Upper lobe of right lung (tissue), 1 donor: ENCODE measurements at places on chromosomes 5 and 9. TPM values are rescaled to one million over a fixed set of nuclear protein-coding genes. Genes with fewer than 3 reads are reported as not detected.

DNA sequence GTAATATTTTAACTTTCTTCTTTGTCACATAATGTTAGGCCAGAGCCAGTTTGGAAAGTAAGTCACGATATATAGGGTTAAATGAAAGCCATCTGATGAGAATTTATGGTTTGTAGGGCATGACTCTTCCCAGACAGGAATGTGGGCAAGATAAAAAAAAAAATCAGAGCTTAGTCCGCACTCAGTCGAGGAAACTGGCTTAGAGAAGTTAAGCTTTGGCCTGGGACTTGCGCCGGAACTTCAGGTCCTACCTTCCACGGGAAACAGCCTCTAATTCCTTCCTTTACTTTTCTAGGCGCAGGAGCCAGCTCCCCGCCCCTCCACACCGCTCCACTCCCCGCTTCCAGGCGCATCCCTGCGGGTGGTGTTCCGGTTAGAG is 475 bp downstream of the DDX31 start:
- no peak for DNase-seq
- H3K4me3 ChIP-seq: peak overlapping the region; percentile 98
- no peaks in the 10 kb centered on the region for H3K36me3 ChIP-seq
- no peaks in the 10 kb centered on the region for H3K27me3 ChIP-seq
- H3K4me1 ChIP-seq: peaks cover 30% of the 10 kb centered on the region
- peak overlapping the region; percentile 97 for H3K27ac ChIP-seq

DNA sequence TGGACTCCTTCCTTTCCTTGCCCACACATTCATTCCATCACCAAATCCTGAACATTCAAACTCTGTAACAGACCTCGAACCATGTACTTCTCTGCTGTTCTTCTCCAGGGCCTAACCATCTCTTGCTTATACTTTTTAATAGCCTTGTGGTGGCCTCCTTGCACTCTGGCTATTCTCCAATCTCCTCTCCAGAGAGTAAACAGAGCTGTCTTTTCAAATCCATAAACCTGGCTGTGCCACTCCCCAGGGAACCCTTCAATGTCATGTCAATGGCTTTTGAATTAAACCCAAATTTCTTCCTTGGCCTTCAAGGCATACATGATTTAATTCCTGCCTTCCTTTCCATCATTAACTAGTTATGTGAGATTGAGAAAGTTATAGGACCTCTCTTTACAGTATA is 277.6 kb upstream of the EFNA5 start:
- DNase-seq: no peak
- H3K27me3 ChIP-seq: no peaks in the 10 kb centered on the region
- H3K36me3 ChIP-seq: no peaks in the 10 kb centered on the region
- no peak overlapping the region for H3K27ac ChIP-seq
- no peaks in the 10 kb centered on the region for H3K4me1 ChIP-seq
- no peak overlapping the region for H3K4me3 ChIP-seq

DNA sequence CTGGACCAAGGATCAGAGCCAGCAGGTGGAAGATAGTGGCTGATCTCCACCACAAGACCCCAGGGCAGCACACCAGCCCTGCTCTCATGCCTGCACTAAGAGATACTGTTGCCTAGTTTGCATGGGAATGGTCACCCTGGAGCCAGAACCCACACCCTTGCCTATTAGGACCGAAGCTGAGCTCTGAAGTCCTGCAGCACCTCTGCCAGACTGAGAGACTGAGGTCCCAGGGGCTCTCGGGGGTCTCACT is 11.3 kb downstream of the ACSL6 start:
- H3K36me3 ChIP-seq: no peaks in the 10 kb centered on the region
- DNase-seq: peak; percentile 27
- H3K27ac ChIP-seq: no peak overlapping the region
- no peaks in the 10 kb centered on the region for H3K27me3 ChIP-seq

DNA sequence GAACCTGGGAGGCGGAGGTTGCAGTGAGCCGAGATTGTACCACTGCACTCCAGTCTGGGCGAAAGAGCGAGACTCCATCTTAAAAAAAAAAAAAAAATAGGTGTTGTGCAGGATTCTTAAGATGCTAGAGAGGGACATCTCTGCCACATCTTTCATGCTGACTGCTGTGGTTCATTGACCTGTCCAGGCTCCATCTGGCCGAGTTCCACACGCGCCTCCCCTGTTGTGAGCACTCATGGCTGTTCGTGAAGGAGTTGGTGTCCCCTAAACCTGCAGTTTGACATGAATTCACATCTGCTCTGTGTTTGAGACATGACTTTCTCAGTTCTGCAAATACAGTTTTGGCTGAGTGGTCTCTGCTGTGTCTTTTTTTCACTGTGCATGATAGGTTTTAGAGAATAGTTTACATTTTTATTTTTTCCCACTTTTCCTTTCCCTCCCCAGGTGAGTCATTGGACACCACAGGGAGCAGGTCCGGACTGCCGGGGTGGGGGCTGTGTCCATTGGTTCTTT is 5.3 kb downstream of the NXNL2 start:
- H3K4me3 ChIP-seq: no peak overlapping the region
- peaks cover 12% of the 10 kb centered on the region for H3K27me3 ChIP-seq
- H3K36me3 ChIP-seq: no peaks in the 10 kb centered on the region
- H3K4me1 ChIP-seq: peaks cover 11% of the 10 kb centered on the region
- DNase-seq: no peak
- no peak overlapping the region for H3K27ac ChIP-seq

RMND5B gene
- total RNA-seq: 44.7 TPM

SPINK7 gene
- not detected for total RNA-seq

DNA sequence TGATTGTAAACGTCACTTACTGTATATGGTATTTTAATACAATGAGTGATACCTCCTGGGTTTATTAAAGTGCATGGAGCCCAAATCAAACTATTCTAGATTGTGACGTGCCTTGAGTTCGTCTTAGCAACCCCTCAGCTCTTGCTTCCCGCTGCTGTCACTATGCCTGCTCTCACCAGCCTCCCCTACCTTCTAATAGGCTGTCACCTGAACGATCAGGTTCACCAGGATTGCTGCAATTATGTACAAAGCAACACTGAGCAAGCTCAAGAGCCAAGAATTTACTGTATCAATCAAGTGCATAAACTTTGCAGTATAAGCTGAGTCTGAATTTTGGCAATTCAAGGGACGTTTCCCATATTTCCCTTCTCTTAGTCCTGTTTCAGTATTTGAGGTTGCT is 3.0 kb downstream of the LECT2 start:
- no peaks in the 10 kb centered on the region for H3K36me3 ChIP-seq
- H3K27me3 ChIP-seq: peaks cover 10% of the 10 kb centered on the region
- no peak overlapping the region for H3K27ac ChIP-seq
- no peak overlapping the region for H3K4me3 ChIP-seq
